ENCODE measurements at places on chromosomes 2 and 18.

DNA sequence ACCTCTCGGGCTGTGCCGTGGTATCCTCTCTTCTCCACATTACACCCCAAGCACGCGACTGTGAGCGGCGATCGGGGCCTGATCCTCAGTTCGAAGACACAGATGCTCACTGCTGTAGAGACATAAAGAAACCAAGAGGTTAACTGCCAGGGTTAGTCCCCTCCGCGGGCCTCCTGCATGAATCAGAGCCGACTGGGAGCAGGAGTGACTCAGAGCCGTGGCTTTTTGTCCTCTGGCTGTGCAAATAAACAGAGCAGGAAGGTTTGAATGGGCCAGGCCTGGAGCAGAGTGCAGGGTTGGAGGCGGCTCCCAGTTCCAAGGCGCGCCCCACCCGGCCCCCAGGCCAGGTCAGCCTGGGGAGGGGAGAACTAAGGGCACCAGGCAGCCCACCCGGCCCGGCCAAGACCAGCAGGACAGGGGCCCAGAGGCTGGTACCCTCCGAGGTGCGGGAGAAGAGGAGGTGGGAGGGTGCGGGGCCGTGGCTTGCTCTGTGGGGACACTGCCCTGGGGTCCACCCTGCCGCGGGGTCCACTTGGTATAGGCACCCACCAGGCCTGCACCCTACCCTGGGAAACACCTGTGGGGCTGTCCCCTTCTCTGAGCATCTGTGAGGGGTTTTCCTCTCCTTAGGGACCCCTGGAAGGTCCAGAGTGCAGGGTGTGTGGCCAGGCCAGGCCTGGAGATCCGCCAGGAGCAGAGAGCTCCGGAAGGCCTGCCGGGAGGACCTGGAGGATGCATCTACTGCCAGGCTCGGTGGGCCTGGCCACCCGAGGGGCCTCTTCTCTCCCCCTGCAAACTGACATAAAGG lies 16.5 kb downstream of the TWIST2 start:
- H3K27ac ChIP-seq, result no peak overlapping the region
- H3K4me3 ChIP-seq, result no peak overlapping the region
- no peaks in the 10 kb centered on the region for H3K4me1 ChIP-seq
- no peaks in the 10 kb centered on the region for H3K27me3 ChIP-seq
- DNase-seq, result no peak
- no peaks in the 10 kb centered on the region for H3K36me3 ChIP-seq

GRCh38 chr2:17804358-17804757 lies 11.9 kb upstream of the MSGN1 start:
- no peaks in the 10 kb centered on the region for H3K27me3 ChIP-seq
- peaks cover 55% of the 10 kb centered on the region for H3K4me1 ChIP-seq
- peak; percentile 95 for DNase-seq
- no peaks in the 10 kb centered on the region for H3K36me3 ChIP-seq
- peak overlapping the region; percentile 98 for H3K27ac ChIP-seq

DNA sequence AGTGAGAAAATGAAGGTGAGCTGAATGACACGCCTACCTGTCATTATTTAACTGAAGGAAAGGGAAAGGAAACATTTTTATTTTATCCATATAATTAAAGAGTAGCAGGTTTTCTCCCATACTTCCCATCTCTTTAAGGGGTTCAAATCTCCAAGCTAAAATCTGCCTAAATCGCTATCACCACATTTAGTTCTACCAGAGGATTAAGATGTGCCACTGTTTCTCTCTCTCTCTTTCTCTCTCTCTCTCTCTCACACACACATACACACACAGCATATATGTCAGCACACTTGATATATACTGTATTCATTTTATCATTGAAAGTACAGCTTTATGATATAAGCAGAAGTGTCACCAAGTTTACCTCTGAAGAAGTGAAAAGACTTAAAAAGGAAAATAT lies 3.1 kb downstream of the WIPF1 start:
- peak overlapping the region; percentile 52 for H3K4me3 ChIP-seq
- no peaks in the 10 kb centered on the region for H3K27me3 ChIP-seq
- H3K4me1 ChIP-seq, result peaks cover 95% of the 10 kb centered on the region

- H3K4me1 ChIP-seq, result no peaks in the 10 kb centered on the region
- no peaks in the 10 kb centered on the region for H3K36me3 ChIP-seq
- H3K27ac ChIP-seq, result no peak overlapping the region
- DNase-seq, result no peak
Measured at GRCh38 chr2:29920130-29920577, 1.2 kb downstream of the ALK start.

DNA sequence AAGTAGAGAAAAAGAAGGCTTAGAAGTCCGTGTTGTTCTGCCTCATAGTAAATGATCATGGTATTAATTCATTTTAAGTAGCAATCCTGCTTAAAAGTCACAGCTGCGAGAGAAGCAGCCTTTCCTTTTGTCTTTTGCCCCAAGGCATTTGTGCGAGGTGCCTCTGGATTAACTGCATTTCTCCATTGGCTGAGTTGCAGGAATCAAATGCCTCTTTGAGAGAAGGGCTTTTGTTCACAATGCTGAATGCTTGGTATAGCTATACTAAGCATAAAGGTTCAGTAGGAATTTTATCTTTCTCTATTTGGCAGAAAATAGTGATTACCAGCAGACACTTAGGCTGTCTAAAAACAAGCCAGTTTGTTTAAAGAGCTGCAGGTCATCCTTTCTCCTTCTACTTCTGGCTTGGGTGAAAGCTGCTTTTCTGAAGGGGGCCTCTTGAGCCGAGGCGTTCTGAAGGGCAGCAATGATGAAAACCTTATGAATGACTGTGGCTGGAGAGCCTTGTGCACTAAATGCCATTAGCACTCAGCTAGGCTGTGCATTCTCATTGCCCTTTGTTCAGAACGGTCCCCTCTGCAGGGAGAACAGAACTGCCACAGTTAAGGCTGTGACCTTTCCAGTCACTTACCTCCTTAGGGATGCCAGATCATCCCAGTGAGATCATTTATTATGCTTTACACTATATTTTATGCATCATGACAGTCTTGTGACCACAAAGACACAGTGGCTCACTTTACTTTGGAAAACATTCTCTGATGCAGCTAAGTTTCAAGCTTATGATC lies 68.8 kb upstream of the TMEM87B start:
- no peaks in the 10 kb centered on the region for H3K36me3 ChIP-seq
- DNase-seq, result no peak
- H3K4me1 ChIP-seq, result no peaks in the 10 kb centered on the region
- H3K27me3 ChIP-seq, result no peaks in the 10 kb centered on the region

GRCh38 chr2:133734716-133735495 lies 166.6 kb upstream of the NCKAP5 start:
- H3K4me1 ChIP-seq, result no peaks in the 10 kb centered on the region
- H3K27ac ChIP-seq, result no peak overlapping the region
- no peaks in the 10 kb centered on the region for H3K36me3 ChIP-seq
